Caki2 (cell line): ENCODE measurements at places on chromosomes 4 and X.

GRCh38 chrX:80917919-80918318, 108.2 kb upstream of the BRWD3 start:
- DNase-seq: no peak

GRCh38 chr4:71765821-71766383, 18.0 kb downstream of the GC start:
- DNase-seq: no peak

GRCh38 chrX:8404471-8404870, 60.2 kb upstream of the VCX3B start:
- no peak for DNase-seq

- peak; percentile 2 for DNase-seq
Observed at GRCh38 chrX:128928636-128929035, 594.7 kb downstream of the SMARCA1 start.

GRCh38 chrX:23838953-23839352, 56.0 kb downstream of the SAT1 start:
- no peak for DNase-seq

DNA sequence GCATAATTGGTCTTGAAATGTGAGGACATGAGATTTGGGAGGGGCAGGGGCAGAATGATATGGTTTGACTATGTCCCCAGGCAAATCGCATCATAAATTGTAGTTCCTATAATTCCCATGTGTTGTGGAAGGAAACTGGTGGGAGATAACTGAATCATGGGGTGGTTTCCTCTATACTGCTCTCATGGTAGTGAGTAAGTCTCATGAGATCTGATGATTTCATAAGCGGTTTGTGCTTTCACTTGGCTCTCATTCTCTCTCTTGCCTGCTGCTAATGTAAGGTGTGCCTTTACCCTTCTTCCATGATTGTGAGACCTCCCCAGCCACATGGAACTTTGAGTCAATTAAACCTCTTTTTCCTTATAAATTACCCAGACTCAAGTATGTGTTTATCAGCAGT, 2595.9 kb downstream of the PCDH7 start:
- DNase-seq: no peak

DNA sequence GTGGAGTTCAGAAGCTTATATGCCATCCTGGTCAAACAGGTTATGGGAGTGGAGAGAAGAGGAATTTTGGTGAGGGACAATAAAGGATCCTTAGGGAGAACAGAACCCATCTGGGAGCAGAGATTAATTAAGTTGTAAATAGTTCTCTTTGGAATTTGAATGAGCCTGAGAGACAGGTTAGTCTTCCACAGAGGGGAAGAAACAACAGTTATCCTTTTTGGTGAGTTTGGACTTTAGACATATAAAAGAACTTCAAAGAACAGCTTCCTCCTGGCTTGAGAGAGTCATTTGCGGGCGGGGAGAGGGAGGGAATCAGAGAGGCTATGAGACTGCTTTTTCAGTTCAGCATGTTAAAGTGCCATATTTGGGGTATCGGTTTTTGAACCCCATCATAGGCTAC, 793.3 kb upstream of the MAGEB2 start:
- no peak for DNase-seq

DNA sequence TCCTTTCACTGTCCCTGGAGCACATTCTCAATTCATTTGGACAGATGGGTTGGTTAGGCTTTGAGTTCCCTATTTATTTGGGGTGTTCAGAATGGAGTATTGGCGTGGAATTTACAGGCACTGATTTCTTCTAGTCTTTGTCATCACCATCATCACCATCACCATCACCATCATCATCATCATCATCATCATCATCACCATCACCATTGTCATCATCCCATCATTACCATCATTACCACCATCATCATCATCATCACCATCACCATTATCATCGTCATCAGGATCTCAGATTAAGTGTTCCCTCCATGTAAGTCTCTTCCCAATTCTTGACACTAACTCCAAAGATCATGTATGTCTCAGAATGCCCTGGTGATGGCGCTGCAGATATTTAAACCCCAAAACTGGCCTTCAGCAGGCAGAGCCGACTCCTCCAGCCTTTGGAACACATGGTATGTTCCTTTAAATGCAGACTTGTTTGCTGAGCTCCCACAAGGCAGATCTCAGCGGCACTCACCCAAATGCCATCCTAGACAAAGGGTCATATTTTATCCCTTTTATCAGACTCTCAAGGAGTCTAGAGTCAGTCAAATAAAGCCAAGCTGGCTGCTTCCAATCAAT, 19.8 kb upstream of the FAM9A start:
- DNase-seq: no peak

GRCh38 chr4:2806390-2807355, 13.8 kb downstream of the SH3BP2 start:
- DNase-seq: no peak

GRCh38 chrX:16953606-16954211, 7.3 kb downstream of the REPS2 start:
- peak; percentile 3 for DNase-seq

DNA sequence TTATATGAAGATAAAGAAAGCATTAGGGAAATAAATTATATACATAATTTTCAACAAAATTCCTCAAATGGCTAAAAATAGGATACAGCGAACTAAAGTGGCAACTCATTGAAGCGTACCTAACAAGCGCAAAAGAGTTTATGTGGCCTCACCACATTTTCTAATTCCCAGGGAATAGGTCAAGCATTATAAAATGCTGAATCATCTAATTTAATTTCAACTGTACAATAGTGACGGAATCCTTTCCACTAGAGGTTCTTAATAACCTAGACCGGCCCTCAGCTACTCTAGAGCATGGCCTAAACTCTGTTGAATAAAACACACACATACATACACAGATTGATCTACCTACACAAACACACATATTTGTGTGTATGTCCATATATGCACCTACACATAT, 29.1 kb downstream of the CXXC4 start:
- DNase-seq: no peak

- no peak for DNase-seq
Observed at GRCh38 chr4:42268824-42269223, 116.4 kb upstream of the BEND4 start.

DNA sequence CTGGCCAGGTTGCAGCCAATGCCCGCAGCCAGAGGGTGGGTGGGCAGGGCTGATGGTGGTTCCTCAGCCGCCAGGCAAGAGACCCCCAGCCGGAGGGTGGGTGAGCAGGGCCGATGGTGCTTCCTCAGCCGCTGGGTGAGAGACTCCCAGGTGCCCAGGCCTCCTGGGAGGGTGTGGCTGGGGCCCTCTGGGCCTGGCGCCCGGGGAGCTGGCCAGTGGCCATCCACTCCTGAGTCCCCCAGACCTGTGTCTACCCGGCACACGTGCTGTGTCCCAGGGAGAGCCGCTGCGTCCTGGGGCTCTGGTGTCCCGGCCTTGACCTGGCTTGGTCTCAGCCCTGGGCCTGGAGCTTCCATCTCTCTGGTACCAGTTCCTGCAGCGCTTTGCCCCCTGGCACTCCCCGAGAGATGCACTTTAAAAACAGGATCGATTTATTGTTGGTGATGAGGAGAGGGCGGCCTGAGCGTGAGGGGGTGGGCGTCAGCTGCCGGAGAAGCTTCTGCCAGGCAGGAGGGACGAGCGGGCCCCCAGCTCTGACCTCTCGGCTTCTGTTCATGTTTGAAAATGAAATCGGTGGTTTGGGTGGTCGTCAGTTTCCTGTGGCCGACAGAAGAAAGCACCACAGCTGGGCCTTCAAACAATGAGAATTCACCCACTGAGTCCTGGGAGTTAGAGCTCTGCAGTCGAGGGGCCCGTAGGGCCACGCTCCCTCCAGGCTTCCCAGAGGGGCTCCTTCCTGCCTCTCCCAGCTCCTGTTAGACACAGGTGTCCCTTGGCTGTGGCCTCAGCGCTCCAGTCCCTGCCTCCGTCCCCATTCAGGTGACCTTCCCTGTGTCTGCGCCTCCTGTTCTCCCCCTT, 6.5 kb downstream of the DOK7 start:
- DNase-seq: no peak

GRCh38 chr4:145823743-145824142, 114.9 kb downstream of the ZNF827 start:
- DNase-seq: no peak

- DNase-seq: no peak
Observed at GRCh38 chr4:38855466-38855865, 1.2 kb downstream of the TLR6 start.

- DNase-seq: no peak
Observed at GRCh38 chrX:40184968-40185367, 87.2 kb upstream of the BCOR start.

DNA sequence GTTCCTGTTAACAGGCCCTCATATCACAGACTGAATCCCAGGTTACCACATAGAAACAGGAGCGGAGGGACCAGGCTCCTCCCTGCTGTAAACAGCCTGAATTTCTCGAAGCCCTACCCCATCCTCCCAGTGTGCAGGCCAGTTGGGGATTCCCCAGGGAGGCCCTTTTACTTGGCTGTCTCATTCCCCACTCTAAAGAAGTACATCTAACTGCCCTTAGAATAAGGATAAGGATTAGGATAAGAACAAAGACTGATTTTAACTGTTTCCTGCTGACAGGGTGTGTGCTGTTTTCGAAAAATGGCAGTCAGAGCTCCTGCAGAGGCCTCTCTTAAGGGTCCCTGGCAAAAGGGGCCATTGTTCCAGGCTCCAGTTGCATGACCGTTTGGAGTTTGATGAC, 133.7 kb downstream of the PAPSS1 start:
- DNase-seq: no peak

DNA sequence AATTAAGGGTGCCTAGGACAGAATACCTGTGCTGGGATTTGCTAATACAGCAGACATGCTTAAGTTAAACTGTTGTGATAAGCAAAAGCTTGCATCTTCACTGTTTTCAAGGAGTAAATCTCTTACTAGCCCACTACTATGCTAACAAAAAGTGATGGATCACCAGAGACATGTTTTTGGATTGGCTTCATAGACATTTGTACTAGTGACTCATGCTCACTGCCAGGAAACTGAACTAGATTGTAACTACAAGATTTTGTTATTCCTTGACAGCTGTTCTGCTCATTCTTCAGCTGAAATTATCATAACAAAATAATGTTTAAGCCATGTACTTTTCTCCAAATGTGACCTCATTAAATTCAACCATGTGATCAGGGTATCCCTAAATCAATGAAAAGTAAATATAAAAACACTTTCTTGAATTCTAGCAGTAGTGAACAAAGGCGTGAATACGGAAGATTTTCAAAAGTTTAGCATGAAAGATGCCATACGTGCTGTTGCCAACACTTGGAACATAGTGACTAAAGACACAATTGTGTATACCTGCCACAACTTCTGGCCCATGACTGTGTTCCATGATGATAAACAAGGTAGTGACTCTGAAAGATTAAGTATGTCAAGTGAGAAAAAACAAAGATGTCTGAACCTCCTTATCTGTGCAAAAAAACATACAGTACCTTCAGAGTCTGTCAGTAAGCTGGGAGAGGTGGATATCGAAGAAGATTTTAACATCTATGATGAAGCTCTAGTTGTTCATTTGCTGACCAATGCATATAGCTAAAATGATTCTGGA, 154.0 kb downstream of the BTC start:
- DNase-seq: peak; percentile 37

GRCh38 chr4:81566161-81566591, 94.5 kb upstream of the RASGEF1B start:
- DNase-seq: no peak

GRCh38 chr4:124903995-124904722, 191.6 kb upstream of the ANKRD50 start:
- no peak for DNase-seq

DNA sequence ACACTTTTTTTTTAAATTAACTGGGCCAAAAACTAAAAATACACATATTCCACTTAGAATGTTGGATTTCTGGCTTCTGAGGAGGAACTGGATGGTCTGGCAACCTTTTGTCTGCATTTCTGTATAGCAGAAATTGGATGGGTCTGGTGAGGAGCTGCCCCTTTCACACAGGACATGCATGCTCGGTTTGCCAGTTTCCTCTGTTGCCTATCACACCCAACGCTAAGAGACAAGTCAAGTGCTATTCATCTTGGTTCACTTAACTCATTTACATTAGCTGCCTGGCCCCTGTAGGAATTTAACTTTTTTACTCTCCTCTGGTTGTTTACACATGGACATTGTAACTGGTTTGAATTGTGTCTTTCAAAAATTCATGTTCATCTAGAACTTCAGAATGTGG, 195.7 kb downstream of the PACRGL start:
- DNase-seq: no peak

GRCh38 chr4:98516042-98516440, 142.4 kb downstream of the TSPAN5 start:
- peak; percentile 23 for DNase-seq

- DNase-seq: peak; percentile 73
Observed at GRCh38 chr4:124640022-124640730, 72.4 kb downstream of the ANKRD50 start.

DNA sequence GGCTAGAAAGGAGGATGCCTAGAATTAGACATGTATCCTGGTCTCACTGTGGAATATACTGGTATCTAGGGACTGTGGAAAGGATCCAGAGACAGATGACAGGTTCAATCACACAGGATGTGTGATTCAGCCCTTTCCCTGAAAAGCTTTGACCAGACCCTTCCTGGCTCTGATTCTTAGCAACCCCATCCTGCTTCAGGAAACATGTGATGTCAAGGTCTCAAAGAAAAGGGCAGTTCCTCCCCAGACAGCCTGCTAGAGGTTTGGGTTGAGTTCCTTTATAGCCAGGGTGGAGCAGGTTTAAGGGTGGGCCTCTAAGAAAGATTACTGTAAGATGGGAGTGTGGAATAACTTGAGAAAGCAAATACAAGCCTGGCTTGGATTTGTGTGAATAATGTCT, 3.0 kb downstream of the BMP15 start:
- DNase-seq: no peak

- no peak for DNase-seq
Observed at GRCh38 chrX:109733613-109734083, 591 bp upstream of the ACSL4 start.

GRCh38 chrX:130091980-130092522, 18.2 kb downstream of the ELF4 start:
- no peak for DNase-seq

GRCh38 chrX:16786791-16787735, 797 bp downstream of the TXLNG start:
- no peak for DNase-seq

DNA sequence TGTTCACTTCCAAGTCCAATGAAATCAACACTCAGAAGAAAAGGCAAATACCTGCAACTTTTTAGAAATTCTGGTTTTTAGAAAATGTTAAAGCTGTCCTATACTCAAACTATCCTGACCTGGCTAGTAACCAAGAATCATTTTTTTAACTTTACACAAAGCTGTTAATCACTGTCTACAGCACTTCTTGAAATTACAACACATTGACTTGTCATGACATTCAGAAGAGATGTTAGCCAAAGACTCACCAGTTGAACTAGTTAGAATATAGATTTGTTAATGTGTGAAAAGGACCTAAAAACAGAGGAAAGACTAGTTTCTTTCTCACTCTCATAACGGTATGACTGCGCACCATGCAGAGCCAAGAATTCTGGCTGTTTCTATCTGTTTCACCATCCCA, 98.8 kb downstream of the COX18 start:
- DNase-seq: no peak

DNA sequence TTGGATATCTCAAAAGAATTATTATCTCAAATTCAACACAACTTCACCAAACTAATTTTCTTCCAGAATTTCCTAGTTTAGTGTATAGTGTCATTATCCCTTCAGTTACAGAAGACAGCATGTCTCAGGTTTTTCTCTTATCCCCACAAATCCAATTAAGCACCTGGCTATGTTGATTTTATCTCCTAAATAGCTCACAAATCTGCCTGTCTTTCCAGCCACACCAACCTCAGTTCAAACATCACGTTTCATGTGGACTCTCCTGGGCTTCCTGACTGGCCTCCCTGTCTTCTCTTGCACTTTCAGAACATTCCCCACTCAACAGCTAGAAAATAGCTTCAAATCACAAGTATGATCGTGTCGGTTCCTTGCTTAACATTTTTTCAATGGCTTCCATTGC, 14.8 kb downstream of the STK32B start:
- no peak for DNase-seq

- DNase-seq: no peak
Observed at GRCh38 chrX:119466970-119467369, 1.3 kb upstream of the SLC25A5 start.
